AG04450 (cell line): ENCODE measurements at places on chromosomes 6 and 20. TPM values are rescaled to one million over a fixed set of nuclear protein-coding genes. Genes with fewer than 3 reads are reported as not detected.

- DNase-seq: no peak
Observed at GRCh38 chr6:14758421-14759081, 487.3 kb upstream of the JARID2 start.

- DNase-seq: no peak
Observed at GRCh38 chr6:41704028-41704427, 31.4 kb downstream of the TFEB start.

GRCh38 chr20:53550280-53551187, 43.1 kb downstream of the ZNF217 start:
- DNase-seq: no peak

GRCh38 chr6:3026791-3027626, 27.3 kb downstream of the NQO2 start:
- no peak for DNase-seq

The PCK1 gene
- not detected in 2 replicates for polyA plus RNA-seq
